ENCODE measurements at places on chromosomes 7 and 10.

DNA sequence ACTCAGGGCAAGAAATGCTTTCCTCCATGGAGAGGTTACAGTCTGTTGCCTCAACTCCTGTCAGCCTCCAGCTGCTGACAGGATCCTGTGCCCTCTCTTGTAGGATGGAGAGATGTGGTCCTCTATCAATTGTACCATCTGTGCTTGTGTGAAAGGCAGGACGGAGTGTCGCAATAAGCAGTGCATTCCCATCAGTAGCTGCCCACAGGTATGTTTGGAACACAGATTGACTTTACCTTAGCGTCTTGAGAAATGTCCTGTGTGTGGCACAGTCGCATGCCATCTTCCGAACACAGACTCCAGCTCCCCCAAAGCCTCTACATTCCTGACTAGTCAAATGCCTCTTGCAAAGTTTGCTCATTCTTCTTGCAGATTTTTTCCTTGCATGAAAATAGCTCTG lies 152.6 kb downstream of the BMPER start:
- DNase-seq = no peak

DNA sequence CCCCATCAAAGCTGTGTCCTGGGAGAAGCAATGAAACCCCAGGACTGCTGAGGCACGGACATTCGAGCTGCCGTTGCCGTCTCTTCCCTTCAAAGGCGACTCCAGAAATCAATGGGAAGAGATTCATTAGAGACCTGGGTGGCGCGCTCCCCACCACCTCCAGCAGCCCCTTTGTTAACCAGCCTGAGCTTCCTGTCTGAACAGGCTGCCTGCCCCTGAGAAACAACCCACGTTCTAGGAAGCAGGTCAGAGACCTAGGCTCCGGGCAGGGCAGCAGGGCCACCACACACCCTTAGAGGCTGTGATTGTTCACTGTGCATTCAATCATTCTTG lies 110.9 kb upstream of the PPIF start:
- DNase-seq = peak; percentile 53

- DNase-seq = no peak
These were observed 357.5 kb upstream of the BMPER start for GRCh38 chr7:33547880-33548279.

DNA sequence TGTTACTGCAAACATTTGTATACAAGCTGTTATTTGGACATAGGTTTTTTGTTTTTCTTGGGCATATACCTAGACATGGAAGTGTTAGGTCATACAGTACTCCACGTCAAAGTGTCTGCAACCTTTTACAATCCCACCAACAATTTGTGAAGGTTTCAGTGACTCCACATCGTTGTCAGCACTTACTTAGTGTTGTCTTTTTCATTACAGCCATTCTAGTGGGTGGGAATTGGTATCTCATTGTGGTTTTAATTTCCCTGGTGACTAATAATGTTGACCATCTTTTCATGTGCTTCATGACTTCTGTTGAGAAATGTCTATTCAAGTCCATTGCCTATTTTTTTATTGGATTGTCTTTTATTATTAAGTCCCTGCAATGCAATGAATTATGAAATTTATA lies 95.0 kb downstream of the UBE3C start:
- DNase-seq = no peak

DNA sequence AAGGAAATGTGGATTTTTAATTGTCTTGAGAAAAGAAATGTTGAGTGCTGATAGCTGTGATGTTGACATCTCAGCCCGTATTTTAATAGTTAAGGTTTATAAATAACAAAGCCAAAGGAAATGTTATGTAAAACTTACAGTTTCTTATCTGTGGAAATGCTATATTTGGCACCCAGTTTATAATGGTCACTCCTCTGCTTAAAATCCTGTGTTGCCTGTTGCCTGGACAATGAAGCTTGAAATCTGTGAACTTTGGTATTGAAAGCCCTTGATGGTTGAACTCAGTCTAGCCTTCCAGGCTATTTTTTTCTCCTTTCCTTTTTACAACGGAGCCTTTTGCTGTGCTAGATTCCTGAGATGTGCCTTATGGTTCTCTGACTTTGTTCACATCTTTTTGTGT lies 46.5 kb downstream of the MCU start:
- DNase-seq = no peak

DNA sequence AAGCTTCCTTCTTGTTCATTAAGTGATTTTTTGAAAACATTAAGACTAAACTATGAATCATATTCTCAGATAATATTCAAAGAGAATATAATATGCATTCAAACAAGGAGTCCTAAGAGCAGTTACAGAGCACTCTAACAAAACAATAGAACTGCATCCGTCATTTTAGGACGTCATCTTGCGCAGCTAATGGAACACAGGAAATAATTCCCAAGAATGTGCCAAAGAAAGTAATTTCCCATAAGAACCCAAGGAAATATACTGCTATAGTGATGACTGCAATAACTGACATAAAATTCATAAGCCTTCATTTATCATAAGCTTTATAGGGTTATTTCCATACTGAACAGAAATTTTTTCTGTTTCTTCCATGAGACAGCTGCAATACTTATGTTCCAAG lies 28.3 kb upstream of the CASD1 start:
- no peak for DNase-seq

- DNase-seq = no peak
These were observed 181.2 kb downstream of the KCNMA1 start for GRCh38 chr10:77456414-77456813.

DNA sequence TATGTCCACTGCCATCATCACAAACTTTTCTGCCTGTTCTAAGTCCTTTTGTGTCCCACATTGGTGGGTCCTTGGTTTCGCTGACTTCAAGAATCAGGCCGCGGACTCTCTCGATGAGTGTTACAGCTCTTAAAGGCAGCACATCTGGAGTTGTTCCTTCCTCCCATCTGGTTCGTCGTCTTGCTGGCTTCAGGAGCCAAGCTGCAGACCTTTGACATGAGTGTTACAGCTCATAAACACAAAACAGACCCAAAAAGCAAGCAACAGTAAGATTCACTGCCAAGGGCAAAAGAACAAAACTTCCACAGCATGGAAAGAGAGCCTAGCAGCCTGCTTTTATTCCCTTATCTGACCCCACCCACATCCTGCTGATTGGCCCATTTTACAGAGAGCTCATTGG lies 30.2 kb downstream of the ASNS start:
- DNase-seq = no peak

GRCh38 chr7:127976738-127977120 lies 54.5 kb downstream of the LRRC4 start:
- DNase-seq = no peak
